Heart left ventricle (tissue), 16 donors: ENCODE measurements at places on chromosomes 3 and 15.

DNA sequence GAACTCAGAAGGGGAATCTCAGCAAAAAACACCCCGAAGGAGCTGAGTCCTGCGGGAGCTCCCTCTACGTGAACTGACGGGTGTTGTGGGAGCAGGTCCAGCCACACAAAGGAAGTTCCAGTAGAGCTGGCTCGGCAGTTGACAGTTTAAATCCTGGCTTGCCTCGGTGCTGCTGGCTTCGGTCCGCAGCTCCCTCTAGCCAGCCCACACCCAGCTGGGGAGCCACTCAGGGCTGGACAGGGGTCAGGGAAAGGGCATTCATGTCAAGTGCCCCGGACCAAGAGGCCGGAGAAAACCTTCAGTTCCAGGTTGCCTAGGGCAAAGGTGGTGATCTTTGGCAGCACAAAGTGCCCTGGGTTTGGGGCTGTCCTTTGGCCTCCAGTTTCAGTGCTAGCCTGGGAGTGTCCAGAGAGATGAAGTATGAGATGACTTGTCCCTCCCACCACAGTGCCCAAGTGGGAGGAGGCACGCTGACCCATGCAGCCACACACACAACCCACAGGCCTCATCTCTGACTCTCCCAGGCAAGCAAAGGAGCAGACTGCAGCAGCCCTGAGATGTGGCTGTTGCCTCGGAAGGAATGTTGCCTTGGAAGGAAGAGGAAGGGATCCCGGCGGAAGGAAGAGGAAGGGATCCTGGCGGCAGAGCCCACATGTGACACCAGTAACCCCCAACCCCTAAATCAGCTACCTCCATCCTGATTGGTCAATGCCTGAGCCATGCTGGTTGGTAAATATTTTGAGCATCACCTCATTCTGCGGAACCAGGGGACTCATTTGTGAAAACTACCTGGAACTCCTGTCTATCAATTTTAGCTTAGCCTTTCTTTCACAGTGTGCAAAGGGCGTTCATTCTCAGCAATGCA lies 13.9 kb upstream of the ANPEP start:
- DNase-seq = peak; percentile 47

- DNase-seq = no peak
Measured at GRCh38 chr3:195532345-195532744, 10.8 kb downstream of the PPP1R2 start.

- DNase-seq = no peak
Measured at GRCh38 chr15:91471468-91471867, 371.4 kb downstream of the SV2B start.

DNA sequence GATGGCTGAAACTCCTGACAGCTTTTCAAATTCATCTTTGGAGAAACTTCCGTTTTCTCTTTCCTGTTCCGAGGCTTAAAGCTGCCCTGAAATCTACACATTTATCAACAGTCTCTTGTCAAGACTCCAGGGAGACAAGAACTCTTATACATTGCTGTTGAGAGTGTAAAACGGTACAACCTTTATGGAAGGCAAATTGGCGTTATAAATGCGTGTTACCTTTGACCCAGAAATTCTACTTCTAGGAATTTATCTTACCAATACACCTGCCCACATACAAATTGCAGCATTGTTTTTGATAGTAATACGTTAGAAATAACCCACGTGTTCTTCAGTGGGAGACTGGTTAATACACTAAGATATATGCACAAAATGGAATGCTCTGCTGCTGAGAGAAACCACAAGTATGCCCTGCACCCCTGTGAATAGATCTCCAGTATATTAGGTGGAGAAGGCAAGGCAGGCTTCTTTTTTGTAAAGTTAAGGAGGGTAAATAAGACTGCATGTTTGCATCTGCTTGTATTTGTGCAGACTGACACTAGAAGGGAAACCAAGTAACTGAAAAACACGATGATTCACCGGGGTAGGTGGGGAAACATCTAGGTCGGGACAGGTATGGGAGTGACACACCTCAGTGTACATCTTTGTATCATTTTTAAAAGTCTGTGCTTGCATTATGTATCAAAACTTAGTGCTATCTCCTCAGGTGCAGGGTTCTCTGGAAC lies 97.5 kb downstream of the IGF1R start:
- no peak for DNase-seq

DNA sequence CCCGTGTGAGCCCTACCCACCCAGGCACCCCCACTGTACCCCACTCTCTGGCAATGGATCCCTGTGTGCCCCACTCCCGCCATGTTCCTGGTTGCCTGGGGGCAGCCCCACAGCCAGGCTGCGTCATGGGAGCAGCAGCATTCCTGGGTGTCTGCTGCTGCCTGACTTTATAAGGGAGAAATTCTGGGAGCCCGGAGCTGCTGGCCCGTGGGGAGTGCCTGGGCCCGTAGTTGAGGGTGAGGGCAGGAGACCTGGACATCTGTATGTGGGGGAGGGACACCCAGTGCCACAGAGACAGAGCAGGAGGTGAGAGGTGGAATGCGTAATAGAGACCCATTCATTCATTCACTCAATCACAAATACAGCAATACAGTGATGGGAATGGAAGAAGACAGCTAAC lies 15.1 kb downstream of the CSPG4 start:
- DNase-seq = no peak

DNA sequence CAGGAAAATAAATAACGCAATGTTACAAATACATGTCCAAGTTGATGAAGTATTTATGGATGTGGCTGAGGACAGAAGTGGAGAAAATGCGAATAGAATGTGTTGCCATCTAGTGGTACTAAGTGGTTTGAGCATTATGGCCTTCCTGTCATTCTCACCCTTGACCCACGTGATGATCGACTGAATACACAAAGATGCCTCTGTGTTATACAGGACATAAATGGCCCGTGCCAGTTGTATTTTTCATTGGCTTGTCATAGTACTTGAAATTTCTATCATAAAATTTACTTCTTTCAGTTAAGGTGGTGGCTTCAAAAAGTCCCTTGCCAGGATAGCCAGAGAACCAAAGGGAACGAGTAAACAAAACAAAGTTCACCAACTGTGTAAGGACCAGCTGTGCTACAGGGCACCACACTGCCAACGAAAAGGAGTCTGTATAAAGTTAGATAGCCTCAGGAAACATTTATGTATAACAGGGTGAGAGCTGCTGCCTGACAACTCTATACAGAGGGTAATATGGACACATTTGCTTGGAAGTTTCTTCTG lies 103.7 kb downstream of the MYH15 start:
- no peak for DNase-seq

DNA sequence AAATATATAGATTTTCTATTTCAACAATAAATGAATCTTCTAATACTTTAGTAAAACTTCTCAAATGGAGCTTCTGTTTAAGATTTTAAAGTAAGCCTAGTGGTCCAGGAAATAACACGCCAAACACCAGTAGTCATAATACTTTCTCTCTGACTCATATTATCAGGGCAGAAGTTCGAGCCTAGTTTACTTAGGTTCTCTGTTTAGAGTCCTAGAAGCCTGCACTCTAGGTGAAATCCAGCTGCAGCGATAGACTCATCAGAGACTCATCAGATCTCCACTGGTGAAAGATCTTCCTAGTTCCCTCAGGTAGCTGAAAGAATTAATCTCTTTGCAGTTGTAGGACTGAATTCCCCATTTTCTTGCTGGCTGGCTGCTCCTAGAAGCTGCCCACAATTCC lies 552.5 kb upstream of the ROBO2 start:
- no peak for DNase-seq

DNA sequence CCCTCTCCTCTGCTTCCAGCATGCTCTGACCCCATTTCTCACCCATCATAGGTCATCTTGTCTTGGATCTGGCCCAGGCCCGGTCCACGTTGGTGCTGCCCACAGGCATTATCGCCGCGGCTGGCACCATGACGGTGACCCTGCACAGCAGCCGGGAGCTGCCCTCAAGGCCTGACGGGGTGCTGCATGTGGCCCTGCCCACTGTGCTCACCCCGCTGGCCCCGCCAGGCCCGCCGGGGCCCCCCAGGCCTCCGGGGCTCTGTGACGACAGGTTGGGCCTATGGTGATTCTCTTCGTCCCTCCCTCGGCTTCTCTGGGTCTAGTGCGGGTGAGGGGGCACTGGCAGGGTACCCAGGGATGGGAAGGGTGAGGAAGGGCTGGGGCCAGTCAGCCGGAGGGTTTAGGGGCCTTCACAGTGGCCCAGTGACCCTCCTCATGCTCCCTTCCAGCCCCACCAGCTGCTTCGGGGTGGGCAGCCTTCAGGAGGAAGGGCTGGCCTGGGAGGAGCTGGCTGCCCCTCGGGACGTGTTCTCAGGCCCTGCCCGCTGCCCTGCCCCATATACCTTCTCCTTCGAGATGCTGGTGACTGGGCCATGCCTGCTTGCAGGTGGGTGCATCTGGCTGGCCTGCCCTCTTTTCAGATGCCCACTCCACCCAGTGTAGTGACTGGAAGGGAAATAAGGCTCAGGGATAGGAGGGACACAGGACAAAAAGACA lies 3.9 kb downstream of the VWA5B2 start:
- DNase-seq = no peak

DNA sequence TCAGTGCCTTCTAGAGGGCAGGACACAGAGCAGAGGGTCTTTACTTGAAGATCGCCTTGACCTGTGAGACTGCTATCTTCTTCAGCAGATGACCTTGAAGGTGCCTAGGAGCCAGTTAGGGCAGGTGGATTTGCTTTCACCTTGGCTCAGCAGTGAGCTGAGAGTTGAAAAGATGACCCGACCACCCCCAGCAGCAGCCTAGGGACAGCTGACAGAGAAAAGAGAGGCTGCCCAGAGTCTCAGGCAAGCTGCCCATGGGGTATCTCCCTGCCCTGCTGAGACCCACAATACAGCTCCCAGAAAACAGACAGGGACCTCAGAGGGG lies 453 bp upstream of the LTF start:
- DNase-seq = peak; percentile 3

- DNase-seq = no peak
Measured at GRCh38 chr3:73379465-73379864, 245.3 kb downstream of the PDZRN3 start.
